ENCODE measurements at places on chromosomes 11 and 22. TPM values are rescaled to one million over a fixed set of nuclear protein-coding genes. Genes with fewer than 3 reads are reported as not detected.

Gene SCN2B
- 0.65 TPM for total RNA-seq

Gene PGA5
- total RNA-seq, result not detected

GRCh38 chr11:725624-726202 is 19.7 kb downstream of the EPS8L2 start:
- no peak for DNase-seq

Gene C11orf16
- not detected for total RNA-seq

Gene INSC
- 3.0 TPM for total RNA-seq

DNA sequence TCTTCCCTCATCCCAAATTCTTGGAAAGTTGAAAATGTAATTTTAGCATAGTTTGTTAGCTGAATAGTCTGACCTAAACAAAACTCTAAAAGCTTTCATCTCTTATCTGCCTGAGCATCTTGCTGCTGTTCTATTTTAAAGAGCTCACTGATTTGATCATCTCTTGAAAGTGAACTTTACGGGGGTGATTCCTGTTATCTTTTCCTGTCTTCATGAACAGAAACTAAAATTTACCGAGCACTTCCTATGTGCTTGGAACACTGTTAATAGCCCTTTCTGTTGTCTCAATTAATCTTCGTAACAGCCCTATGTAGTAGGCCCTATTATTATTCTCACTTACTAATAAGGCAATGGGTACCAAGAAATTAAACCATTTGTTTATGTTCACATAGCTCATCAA is 12.3 kb downstream of the AMOTL1 start:
- no peak for DNase-seq

DNA sequence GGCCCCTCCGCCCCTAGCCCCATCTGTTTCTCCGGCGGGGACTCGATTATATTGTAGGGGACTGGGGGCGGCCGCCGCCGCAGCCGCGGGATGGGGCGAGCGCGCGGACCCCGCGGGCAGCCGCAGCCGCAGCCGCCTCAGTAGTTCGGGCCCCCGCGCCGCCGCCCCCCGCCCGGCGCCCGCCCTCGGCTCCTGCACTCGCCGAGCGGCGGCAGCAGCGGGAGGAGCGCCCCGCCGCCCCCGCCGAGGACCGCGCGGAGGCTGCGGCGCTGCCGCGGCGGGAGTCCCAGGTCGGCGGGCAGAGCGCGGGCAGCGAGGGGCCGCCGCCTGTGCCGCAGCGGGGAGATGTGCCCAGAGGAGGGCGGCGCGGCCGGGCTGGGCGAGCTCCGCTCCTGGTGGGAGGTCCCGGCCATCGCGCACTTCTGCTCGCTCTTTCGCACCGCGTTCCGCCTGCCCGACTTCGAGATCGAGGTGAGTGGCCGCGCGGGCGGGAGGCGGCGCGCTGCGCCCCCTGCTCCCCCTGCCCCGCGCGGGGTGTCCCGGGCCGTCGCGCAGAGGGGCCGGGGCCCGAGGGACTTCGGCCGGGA is at the start of gene CECR2:
TSS of gene CECR2 (plus strand) at position 22 of the 587 bp plus-strand sequence. CDS start at position 346, 324 bp downstream.
- DNase-seq, result no peak

Gene PIWIL4
- total RNA-seq, result 3.2 TPM

Gene POTEH
- total RNA-seq, result not detected

Gene SLC16A8
- 0.65 TPM for total RNA-seq

All from esophagus muscularis mucosa (tissue), 4 donors.